ENCODE measurements at places on chromosomes 16 and 17.

DNA sequence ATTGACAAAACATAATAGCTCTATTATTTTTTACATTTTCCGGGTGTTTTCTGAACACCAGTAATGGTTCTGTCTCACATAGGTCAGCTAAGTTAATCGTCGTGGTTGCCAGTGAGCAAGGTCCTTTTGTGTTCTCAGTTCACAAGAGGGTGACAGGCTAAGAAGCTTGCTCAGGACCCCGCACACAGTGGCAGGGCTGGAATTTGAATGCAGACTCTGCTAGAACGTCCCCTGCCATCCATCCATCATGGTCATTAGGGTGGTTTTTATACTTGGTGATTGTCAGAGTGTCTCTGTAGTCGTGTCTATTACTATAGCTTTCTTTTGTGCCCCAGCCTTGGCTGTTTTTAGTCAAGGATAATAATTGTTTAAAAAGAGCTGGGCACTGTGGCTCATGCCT, 176.2 kb downstream of the SNX29 start:
- no peak for DNase-seq

DNA sequence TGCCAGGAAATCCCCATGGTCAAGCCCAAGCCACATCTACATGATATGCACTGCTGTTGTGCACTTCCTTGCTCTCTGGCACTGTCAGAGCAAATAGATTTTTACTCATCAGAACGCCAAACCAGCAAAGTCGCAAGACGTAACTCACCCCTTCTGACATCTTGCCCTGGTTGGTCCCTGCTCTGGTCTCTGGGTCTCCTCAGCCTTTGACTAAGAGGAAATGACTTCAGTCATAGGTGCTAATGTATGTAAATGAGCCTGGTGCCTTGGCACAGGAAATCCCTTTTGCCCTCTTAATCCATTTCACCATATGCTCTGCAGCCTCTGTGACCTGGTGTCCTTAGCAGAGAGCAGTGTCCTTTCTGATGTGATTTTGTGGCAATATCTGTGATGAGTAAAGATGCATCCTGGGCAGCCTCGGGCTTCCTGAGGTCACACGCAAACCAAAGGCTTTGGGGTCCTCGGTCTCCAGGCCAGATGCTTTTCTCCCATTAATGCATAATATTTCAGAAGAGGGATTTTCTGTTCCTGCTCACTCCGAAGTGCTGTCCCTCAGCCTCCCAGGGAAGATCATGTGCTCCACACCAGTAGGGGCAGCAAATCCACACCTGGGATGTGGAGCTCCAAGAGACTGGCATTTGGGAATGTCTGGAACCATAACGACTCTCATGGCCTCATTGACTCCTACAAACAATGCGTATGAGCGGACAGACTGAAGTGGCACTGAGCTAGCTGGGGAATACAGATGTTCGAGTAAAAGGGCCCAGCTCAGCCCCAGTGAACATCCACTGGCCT, 66.9 kb downstream of the GP2 start:
- no peak for DNase-seq

- DNase-seq, result no peak
These were observed 6.5 kb downstream of the IRX5 start for GRCh38 chr16:54936979-54937670.

GRCh38 chr17:27569257-27569722, 61.7 kb upstream of the LGALS9 start:
- peak; percentile 27 for DNase-seq

GRCh38 chr17:2070241-2071023, 15.5 kb downstream of the HIC1 start:
- no peak for DNase-seq

DNA sequence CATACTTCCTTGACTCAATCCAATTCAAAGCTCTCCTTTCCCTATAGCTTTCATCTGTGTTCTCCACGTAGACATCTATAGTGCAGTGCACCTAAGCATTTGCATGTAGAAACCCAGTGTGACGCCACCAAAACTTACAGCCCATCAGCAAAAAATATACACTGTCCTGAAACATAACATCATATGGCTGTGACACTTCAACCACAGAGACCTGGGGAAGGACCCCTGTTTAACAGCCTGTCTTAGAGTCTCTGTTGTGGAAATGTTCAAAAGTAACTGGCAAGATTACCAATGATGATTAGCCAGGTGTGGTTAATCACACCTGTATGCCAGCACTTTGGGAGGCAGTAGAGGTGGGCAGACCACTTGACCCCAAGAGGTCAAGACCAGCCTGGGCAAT, 22.2 kb downstream of the GSPT1 start:
- no peak for DNase-seq

- no peak for DNase-seq
These were observed 10.1 kb downstream of the ST6GALNAC2 start for GRCh38 chr17:76575570-76575969.

DNA sequence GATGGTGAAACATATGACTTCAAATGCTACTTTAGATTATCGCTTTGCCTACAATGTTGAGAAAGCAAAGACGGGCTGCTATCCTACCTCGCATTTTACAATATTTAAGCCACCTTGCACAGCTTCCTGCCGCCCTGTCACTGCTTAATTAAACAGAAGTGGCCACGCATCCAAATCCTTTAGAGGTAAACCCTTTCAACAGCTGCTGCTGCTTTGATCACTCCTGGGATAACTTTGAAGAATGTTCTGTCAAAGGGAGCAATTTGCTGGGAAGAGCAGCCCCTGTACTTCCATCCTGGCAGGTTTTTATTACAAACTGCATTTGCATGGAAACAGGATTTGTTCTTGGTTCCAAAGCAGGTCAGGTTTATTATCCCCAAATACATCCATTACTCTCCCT, 24.2 kb upstream of the SSTR2 start:
- no peak for DNase-seq

DNA sequence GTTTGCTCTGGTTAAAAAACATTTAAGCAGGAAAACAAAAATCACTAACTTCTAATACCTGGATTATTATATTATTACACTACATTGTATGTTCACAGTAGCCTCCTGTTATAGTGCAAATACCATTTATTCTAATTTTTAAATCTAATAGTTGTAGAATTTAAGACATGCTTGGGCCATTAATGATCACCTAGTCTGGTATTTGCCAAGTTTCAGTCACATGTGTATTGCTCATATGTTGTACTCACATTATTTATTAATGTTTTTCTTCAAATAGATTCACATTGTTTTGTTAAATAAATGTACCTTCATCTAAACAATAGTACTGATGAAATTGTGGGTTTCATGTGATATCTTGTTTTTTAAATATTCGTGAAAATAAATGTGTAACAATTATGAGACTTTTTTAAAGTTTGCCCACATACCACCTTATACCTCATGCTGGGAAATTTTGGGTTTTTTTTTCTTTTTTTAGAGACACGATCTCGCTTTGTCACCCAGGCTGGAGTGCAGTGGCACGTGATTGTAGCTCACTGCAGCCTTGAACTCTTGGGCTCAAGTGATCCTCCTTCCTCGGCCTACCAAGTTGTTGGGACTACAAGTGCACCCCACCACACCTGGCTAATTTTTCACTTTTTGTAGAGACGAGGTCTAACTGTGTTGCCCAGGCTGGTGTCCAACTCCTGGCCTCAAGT, 5.9 kb downstream of the ZNF771 start:
- no peak for DNase-seq

DNA sequence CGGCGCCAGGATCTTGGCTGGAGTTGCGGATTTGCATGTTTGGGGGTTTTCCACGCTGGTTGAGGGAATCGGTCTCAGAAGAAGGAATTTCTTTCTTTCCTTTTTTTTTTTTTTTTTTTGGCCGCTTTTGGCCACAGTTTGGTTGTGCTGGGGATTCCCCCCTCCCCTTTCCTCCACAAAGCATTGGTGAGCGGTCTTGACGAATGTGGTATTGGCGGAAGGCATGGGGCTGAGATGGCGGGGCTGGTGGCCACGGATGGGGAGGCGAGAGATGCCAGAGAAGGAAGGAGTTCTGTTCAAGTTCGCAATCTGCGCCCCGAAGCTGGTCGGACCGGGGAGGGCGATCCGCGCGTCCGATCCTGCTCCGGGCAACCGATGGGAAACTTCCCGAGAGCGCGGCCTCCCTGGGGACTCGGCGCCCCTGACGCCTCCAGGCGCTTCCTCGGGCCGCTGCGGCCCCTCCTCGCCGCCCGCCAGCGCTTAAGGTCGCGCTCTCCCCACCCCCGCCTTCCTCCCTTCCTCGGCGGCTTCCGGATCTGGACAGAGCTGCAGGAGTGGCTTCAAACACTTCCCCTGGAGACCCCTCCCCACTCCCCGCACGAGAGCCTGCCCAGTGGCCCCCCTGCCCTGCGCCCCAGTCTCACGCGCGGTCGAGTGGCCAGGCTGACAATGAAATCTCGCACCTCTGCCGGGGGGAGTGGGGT, 43.2 kb downstream of the RAI1 start:
- DNase-seq, result no peak

- DNase-seq, result peak; percentile 62
These were observed 9.1 kb upstream of the CRYBA1 start for GRCh38 chr17:29237476-29238132.

DNA sequence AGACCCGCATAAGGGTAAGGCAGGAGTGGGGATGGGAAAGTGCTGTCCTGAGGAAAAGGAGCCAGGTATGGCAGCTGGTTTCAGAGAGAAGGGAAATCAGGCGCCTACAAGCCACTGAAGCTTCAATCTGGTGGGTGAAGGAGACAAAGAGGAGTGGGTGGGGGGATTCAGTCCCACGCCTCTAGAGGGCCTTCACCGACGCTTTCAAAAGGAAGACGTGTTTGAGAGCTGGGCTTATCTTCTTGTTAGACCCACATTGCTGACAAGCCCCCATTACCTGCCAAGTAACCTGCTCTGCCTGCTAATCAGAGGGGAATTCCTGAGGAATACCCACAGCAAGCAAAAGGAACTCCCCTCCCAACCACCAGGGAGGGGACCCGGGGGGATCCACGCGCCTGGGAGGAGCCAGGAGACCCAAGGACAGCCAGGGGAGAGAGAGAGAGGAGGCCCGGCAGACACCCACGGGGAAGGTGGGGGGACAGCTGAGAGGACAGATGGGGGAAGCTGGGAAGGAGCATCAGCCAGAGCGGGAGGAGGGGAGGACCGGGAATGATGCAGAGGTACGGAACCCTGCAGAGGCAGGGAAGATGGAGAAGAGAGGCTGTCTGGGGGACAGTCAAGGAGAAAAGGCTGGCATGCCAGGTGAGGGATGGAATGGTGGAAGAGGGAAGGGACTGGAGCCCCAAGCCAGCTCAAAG, 1.0 kb downstream of the MTMR4 start:
- no peak for DNase-seq

DNA sequence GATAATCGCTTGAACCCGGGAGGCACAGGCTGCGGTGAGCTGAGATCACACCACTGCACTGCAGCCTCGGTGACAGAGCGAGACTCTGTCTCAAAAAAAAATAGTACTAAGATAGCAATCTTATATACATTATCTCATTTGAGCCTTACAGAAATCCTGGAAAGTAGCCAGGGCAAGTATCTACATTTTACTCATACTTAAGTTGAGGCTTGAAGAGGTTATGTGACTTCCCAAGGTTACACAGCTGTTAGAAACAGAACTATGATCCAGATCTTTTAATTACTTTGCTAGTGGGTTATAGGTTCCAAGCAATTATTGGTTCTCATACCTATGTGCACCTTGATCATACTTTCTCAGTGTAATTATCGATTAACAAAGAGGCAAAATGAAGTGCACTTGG, 15.4 kb downstream of the C17orf78 start:
- no peak for DNase-seq

GRCh38 chr17:69523244-69523861, 108.9 kb downstream of the MAP2K6 start:
- peak; percentile 39 for DNase-seq

DNA sequence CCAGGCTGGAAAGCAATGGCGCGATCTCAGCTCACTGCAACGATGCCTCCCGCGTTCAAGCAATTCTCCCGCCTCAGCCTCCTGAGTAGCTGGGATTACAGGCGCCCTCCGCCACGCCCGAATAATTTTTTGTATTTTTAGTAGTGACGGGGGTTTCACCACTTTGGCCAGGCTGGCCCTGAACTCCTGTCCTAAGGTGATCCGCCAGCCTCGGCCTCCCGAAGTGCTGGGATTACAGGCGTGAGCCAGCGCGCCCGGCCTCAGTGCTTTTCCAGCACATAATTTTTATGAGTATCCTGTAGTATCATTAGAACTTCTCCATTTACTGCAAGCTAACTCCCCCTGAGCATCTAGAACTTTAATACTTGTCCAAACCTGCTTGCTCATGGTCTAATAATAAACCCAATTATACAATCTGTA, 1.8 kb downstream of the UBE2G1 start:
- no peak for DNase-seq

GRCh38 chr17:43645765-43646481, 15.8 kb downstream of the MEOX1 start:
- no peak for DNase-seq

DNA sequence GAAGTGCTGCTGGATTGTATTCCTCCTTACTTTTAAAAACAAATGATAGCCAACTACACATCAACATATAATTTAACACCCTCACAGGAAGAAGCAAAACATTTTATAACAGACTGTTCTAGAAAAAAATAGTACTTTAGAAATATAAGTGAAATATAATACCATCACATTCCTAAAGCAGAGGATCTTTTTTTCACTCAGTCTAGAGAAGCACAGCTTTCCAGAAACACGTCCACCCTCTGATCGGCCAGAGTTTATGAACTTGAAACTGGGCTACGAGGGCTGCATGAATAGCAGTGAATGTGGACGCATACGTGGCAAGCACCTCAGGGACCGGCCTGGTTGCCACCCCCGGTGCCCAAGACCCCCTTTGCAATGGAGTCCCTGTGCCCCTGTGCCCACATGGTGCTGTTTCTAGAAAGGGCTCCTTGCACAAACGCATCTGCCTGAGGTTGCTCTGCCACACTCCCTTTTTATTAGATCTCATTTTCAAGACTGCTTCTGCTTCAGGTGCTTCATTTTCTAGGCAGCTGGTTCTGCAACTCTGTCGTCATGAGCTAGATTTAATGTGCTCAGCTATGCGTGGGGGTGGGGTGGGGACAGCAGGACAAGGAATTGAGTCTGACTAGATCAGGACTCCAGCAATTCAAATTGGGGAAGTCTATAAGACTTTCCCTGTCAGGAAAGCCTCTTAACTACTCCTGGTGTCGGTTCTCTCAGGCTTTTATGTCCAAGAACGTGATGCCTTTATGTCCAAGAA, 29.1 kb upstream of the ERN1 start:
- no peak for DNase-seq

DNA sequence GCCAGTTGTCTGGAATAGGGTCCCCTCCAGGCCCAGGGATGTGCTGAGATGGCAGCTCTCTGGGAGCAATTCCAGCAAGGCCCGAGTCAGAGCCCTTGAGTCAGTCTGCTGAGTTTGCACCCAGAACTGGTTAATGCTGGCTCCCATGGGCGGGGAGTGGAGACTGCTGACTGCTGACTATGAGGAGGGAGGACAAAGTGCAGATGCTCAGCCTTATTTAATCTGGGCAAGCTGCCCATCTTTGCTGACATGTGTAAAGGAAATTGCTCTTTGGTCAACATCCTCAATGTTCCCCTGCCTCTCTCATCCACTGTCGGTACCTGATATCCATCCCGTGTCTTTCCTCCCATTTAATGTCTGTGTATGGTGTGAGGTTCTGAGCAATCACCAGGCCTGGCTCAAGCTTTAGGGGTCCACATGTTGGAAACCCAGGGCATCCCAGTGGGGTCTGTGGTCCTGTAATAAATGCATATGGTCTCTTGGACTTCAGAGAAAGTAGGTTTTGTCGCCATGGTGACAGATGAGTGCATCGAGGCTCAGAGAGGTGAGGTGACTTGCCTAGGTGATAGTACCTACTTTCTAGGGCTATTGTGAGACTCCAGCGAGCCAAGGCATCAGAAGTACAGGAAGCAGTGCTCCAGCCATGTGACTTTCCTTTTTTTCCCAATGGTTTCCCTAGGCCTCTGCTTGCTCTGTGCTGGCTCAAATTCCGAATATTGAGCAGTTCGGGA, 20.0 kb upstream of the RNF135 start:
- DNase-seq, result peak; percentile 79
